ENCODE measurements at places on chromosomes 4 and X.
A peak's percentile ranks its signal among the peaks of the same experiment; 100 is the strongest.

DNA sequence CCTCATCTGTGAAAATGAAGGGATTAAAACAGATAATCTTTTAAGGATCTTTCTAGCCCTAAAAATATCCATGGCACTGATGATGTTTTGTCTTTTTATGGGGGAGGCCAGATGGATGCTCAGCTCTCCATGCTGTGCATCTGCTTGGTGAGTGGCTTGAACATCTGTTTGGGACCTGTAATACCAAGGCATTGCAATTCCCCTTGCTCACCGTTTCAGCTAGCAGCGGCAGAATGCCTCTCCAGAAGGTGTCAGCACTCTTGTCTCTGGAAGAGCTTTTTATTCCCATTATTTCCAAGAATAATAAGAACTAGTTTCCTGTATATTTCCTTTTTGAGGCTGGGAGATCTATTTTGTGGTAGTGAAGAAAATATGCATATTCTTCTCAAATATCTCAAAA lies 151.9 kb upstream of the ANK2 start:
- no peak for DNase-seq

DNA sequence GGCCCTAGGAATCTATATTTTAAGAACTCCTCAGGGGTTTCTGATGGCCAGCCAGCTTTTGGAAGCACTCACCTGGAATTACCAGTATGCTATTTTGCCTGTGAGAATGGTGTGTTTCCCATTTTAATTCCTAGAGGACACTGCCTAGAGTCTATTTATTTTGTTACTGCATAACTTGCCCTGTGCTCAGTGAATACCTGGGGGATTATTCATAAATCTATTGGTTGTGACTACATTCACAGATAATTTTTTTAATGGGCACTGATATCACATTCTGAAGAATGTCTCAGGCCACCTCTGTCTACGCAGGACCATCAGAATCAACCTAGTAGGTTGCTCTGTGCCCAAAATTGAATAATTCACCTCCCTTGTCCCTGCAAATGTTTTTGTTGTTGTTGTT lies 6.7 kb downstream of the ARL13A start:
- DNase-seq, result no peak

GRCh38 chr4:143358923-143359643 lies 22.4 kb downstream of the GAB1 start:
- DNase-seq, result no peak

DNA sequence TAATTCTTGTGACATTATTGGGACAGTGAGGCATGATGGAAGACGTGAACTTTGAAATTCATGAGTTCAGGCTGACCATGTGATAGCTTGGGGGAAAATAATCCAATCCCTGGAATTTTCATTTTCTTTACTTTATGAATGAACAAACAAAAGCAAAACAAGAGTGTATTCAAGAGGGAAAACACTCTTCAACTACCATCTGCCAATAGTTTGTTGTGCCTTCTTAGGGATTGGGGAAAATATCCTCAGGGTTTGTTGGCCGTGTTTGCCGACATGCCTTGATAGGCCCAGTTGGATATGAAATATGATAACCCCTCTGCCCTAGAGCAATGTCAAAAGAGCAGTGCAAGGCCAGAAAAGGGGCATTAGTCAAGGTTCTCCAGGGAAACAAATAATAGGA lies 80.8 kb upstream of the CLNK start:
- DNase-seq, result no peak

GRCh38 chr4:77158487-77158861 lies 1.5 kb downstream of the CCNG2 start:
- DNase-seq, result no peak

- peak; percentile 30 for DNase-seq
Measured at GRCh38 chr4:74189331-74190043, 31.6 kb downstream of the MTHFD2L start.

- no peak for DNase-seq
Measured at GRCh38 chrX:71111921-71112431, 599 bp upstream of the IL2RG start.

- DNase-seq, result peak; percentile 19
Measured at GRCh38 chr4:126223784-126224407, 909.1 kb downstream of the FAT4 start.

DNA sequence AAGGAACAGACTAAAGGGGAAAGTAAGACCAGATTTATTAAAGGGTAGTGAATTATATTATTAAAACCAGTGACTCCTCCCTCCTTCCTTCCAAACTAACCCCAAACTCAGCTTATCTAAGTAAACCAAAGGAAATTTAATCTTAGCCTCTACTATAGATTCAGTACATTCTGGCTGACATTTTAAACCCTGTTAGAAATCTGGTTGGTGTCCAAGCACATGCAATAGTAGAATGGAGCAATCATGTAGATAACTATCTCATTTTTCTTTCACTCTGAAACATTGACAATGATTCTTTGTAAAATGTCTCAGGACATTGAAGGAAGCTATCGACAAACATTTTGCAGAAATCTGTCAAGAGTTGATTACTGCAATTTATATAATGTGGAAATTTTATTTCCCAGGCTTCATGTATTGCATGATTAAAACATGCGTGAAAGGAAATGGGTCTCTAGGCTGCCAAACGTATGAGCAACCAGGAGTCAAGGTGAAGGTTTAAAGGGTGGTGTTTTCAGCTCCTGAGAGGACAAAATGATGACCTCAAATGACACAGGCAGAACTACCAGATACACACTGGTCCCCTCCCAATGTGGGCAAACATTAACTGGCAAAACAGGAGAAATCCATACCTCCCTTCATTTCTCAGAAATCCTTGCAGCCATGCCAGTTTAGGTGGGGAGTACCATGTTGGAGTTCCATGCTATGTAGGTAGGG lies 58.2 kb upstream of the RBM47 start:
- no peak for DNase-seq

DNA sequence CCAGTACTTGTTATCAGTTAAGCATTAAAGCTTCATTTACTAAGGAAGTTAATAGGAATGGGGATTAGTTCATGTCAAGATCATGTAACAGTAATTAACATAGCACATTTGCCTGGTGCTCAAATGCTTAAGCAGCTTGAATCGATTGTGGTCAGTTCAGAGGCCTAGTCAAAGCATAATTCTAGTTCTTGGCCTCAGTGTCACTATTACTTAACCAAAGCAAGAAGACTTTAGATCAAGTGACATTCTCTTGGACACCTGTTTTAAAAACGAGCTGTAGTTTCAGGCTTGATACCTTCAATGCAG lies 115.2 kb upstream of the BMPR1B start:
- no peak for DNase-seq

DNA sequence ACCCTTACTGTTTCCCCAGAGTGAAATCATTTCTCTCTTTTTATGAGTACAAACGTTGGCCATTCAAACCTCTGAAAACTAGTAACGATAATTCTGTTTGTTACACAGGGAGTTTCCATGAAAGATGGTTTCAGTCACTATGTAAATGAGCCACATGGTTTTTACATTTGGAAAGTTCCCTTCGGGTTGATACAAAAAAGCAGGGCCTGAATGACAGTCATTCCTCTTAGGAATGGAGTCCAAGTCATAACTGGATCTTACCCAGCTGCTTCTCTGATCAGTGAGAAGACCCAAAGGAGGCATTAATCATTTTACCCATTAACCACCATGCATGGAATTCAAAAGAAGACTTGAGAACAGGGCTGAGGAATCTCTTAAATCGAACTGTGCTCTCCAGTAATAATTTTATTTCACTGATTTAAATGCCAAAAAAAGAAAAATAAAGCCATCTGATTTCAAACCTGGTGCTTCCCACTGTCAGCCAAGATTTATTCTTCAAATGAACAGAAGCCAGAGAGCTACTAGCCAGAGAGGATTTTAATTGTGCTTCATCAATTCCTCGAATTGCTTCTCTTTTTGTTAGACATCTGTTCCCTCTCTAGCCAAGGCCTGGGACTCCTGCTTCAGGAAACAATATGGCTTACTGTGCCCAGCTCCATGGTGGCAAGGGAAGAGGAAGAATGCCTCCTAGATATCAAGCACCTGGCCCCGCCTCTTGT lies 3.2 kb downstream of the SOWAHB start:
- no peak for DNase-seq

DNA sequence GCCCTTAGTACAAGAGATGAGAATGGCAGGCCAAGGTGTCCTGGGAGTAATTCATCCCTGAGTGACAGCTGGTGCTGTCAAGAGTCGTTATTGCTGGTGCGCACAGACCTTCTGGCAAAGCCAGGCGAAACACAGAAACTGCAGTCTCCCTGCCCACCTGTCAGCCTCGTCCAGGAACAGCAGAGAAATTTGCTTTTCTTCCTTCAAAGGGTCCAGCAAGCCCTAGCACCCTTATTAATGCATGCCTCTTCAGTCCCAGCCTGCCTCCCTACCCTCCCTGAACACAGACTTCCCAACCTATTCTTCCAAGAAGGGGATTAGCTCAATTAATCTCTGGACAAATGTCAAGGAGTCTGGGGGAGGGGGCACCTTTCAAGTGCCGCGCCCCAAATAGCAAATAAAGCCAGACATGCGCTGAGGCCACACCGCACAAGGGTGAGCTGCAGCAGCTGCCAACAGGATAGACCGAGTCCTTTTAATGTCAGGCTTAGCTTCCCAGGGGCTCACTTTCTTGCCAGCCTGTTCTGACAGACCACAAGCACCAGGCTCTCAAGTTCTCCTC lies 250.7 kb upstream of the RASGEF1B start:
- no peak for DNase-seq

DNA sequence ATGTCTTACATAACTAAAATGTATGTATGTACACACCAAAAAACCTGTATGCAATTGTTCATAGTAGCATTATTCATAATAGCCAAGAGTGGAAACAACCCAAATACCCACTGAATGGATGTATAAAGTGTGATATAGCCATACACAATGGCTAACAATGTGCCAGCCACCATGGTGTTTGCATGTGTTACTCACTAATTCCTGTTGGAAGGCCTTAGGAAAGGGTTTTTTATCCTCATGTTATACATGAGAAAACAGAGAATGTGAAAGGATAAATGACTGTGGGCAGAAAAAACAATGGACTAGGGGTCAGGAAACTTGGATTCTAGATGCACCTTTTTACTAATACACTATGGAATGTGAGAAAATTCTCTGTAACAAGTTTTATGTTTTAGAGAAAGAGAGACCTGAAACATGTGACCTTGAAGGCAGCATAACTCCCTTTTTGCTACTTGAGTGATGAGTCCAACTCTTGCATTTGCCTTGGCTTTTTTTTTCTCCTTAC lies 55.7 kb downstream of the TIGD2 start:
- no peak for DNase-seq

Data from NCI-H2029 treated with DMSO at 0.1 percent for 48 hours (cell line).